Thoracic aorta (tissue), 2 donors: ENCODE measurements at places on chromosomes 1 and 21. TPM values are rescaled to one million over a fixed set of nuclear protein-coding genes. Genes with fewer than 3 reads are reported as not detected.

CSF1 gene
- 171 TPM for total RNA-seq

MROH9 gene
- total RNA-seq = not detected

CD1E gene
- total RNA-seq = not detected

RGS16 gene
- total RNA-seq = 8.8 TPM

ICOSLG gene
- total RNA-seq = 4.1 TPM

TFB2M gene
- total RNA-seq = 6.5 TPM

EDEM3 gene
- 44.0 TPM for total RNA-seq

NES gene
- 30.6 TPM for total RNA-seq

SEC16B gene
- 4.2 TPM for total RNA-seq
